ENCODE measurements at places on chromosomes 6 and 20.

GRCh38 chr6:4084444-4085331 is 5.8 kb upstream of the FAM217A start:
- DNase-seq, result no peak

DNA sequence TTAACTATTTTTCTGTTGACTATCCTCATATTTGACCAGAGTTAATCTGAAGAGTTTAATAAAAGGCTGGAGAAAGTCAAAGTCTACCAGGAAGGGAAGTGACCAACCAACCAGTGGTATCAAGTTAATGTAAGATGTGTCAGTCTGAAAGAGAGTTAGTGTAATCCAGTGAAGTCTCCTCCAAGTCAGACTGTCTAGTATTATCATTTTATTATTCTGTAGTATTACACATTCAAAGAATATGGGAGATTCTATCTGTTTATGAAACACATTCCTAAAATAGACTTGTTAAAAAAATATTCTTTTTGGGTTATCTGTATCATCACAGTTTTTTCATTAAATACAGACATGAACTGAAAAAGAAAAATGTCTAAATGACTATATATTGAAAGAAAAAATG is 194.4 kb downstream of the BTBD9 start:
- no peak for DNase-seq

- DNase-seq, result no peak
These were observed 73.1 kb downstream of the MKKS start for GRCh38 chr20:10360878-10361277.

DNA sequence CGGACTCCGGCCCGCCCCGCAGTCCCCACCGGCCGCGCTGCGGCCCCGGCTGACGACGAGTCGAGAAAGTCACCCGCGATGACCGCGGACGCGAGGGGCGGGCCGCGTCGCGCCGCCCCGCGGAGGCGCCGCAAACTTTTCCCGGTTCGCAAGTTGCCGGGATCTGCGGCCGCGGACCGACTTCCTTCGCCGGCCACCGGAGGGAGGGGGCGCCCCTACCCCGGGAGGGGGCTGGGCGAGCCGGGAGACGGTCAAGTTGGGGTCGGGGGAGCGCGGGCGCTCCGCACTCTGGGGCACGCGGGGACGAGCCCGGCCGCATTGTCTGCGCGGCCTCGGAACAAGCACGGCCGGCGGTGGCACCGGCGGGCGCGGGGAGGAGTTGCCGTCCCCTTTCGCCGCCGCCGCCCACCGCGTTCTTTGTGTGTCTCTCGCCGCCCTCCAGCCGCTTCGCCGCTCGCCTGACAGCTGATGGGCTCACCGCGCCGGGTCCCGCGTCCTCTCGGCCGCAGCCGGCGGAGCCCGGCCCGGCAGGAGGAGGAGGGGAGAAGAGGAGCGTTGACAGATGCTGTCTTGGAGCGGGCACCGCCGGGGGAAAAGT is 131.6 kb downstream of the OGFRL1 start:
- no peak for DNase-seq

DNA sequence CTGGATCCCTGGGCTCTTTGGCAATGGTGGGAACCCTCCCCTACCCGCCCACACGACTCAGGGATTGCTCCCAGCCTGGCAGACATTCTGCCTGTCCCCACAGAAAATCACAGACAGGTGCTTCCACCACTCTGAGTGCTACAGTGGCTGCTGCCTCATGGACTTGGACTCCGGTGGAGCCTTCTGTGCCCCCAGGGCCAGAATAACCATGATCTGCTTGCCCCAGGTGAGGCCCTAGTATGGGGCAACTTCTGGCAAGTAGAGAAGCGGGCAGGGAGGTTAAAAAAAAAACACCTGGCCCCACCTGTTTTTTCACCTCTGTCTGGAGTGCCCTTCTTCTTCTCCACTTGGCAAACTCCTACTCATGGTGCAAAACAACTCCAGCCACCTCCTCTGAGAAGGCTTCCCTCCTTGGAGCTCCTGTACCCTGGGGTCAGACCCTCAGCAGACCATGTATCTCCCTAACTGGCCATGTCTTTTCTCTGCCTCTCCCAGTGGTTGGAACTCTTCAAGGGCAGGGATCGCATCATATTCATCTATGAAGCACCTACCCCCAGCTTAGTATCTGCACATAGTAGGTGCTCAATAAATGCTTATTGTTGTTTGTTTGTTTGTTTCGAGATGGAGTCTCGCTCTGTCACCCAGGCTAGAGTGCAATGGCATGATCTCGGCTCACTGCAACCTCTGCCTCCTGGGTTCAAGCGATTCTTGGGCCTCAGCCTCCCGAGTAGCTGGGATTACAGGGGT is 1.1 kb downstream of the CLPSL2 start:
- no peak for DNase-seq

DNA sequence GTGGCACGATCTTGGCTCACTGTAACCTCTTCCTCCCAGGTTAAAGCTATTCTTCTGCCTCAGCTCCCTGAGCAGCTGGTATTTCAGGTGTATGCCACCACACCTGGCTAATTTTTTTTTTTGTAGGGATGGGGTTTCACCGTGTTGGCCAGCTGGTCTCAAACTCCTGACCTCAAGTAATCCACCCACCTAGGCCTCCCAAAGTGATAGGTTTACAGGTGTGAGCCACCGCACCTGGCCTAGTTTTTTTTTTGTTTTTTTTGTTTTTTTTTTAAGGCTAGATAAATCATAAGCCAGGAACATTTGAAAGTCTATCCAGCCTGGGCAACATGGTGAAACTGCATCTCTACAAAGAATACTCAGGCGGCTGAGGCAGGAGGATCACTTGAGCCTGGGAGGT is 10.9 kb downstream of the RRP36 start:
- no peak for DNase-seq

DNA sequence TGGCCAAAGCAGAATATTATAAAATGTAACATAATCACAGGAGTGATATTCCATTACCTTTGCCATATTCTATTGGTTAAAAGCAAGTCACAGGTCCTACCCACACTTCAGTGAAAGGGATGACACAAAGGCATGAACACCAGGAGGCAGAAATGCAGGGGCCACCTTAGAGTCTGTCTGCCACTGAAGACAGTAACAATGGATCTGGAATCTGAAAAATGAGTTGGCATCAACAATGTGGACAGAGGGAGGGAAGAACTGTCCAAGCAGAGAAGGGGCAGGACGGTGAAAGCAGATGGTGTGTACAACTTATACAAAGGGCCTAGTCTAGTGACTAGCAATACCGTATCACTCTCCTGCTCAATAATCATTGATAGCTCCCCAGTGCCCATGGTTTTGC is 6.6 kb upstream of the LPIN3 start:
- no peak for DNase-seq

GRCh38 chr20:18180815-18181214 is 43.2 kb downstream of the KAT14 start:
- no peak for DNase-seq

- no peak for DNase-seq
These were observed 31.4 kb upstream of the SIRPG start for GRCh38 chr20:1688886-1689538.

DNA sequence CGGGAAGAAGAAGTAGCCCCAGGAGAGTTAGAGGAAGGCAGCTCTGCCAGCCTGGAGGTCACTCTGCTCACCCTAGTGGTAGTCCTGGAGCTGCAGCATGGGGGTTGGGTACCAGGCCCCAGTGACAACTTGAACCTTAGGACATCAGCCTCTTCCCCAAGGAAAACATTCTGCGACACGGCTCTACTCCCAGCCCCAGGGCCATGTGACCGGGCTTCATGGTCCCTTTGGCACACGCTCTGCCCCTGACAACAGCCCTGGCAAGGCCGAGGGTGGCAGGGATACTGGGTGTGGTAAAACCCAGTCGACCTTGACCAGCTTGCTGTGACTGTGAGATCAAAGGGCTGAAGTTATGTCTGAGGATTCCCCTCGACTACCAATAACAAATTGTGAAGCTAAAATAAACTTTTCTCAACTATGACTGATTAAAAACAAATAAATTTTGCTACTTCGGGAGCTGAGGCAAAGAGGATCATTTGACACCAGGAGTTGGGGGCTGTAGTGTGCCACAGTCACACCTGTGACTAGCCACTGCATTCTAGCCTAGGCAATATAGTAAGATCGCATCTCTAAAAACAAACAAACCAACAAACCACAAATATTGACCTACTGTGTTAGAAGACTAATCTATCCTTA is 24.4 kb upstream of the ARID1B start:
- no peak for DNase-seq

DNA sequence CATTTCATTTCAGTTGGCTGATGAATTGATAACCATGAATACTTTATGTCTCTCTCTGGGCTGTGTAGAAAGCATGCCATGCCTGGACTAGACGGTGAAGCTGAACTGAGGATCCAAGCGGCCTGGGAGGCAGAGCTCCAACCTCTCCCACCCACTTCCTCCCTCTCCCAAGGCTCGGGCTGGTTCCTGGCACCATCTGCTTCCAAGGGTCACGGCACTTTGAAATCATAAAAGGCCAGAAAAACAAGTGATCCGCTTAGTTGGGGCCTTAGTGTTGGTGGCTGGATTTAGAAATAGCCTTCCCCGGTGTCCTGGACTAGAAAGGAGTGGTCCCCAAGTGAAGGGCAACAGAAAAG is 202.4 kb upstream of the PMEPA1 start:
- DNase-seq, result no peak

DNA sequence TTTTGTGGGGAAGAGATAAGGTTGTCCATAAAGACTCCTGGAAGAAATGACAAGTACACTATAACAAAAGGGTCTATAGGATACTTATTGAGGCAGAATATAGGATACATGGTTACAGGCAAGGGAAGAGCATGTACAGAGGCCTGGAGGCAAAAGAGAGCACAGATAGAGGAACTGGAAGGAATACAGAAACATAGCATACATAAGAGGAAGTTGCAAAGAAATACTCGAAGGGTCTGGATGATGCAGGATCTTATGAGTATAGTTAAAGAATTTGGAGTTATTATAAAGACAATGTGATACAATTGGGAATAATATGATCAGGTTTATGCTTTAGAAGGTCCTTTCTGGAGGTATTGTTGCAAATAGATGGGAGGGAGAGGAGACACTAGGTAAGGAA is 592.7 kb upstream of the POU3F2 start:
- no peak for DNase-seq

All from activated T-helper 1 cell treated with anti-CD3 and anti-CD28 coated beads, Interleukin-2, amount 50 U/mL, for 16 hours (primary cell).